ENCODE measurements at places on chromosomes 5 and 9.

GRCh38 chr9:5392285-5392684, 45.4 kb downstream of the PLGRKT start:
- no peak for DNase-seq

- no peak for DNase-seq
Measured at GRCh38 chr5:174690271-174690670, 34.1 kb upstream of the MSX2 start.

- DNase-seq, result no peak
Measured at GRCh38 chr9:20823051-20823450, 139.0 kb downstream of the FOCAD start.

DNA sequence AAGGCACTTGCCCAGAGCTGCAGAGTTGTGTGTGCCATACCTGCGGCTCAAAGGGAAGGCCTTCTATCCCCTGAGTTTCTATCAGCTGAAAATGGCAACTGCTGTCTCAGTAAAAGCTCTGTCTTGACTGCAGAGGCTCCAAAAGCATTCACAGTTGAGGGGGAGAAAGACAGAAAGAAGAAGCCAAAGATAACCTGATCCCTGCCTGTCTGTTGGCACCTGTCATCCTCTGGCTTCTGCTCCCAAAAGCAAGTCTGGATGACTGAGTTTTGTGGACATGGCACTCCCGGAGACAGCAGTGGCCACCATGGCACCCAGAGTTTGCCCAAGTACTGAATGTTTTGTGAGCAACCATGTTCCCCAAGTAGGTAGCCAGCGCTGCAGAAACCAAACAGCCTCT, 176.6 kb downstream of the NR3C1 start:
- DNase-seq, result no peak

GRCh38 chr5:152650413-152650812, 245.3 kb upstream of the NMUR2 start:
- DNase-seq, result no peak
